NCI-H1105 (cell line): ENCODE measurements at places on chromosomes 7 and 10.

DNA sequence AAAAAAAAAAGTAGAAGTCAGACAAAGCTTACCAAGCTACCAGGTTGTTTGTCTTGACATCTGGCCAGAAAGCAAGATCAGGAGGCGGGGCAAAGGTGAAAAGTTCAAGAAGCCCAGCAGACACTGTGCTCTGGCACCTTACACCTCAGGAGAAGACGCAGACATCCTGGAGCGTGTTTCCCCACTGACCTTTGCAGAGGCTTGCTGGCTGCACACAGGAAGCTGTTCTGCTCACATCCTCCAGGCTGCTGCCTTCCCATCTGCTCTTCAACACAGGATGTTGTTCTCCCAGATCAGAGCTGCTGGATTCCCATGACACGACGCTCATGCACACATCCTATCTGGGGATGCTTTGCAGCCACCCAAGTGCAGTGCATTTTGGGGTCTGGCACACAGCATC lies 174.4 kb upstream of the KIAA1217 start:
- DNase-seq, result no peak

DNA sequence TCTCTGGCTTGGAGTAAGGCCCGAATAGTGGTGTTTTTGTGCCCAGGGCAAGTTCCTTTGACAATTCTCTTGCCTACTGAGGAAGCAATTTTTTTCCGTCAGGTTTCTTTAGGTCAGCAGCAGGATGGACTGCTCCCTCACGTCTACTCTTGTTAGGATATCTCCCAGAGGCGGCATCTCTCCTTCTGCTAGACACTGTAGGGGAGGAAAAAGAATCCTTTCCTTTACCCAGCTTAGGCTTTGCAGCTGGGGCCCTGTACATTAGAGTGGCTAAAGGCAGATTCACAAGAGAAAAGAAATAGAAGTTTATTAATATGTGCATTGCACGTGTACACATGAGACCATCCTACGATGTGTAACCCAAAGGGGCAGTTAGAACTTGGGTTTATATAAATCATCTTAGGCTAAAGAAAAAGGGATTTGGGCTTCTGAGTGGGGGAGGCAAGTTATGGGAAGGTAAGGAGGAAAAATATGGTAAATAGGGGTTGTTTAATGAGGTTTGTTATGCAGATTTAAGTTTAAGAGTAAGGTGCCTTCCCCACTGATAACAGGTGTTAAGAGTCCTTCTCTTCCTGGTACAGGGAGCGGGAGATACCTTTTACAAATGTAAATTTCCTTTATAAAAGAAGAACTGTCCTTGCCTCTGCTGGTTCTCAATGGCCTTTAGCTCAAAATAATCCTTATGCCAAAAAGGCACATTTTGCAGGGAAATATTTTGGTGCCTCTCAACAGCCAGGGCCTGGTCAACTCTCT lies 156.4 kb downstream of the AOAH start:
- DNase-seq, result no peak

DNA sequence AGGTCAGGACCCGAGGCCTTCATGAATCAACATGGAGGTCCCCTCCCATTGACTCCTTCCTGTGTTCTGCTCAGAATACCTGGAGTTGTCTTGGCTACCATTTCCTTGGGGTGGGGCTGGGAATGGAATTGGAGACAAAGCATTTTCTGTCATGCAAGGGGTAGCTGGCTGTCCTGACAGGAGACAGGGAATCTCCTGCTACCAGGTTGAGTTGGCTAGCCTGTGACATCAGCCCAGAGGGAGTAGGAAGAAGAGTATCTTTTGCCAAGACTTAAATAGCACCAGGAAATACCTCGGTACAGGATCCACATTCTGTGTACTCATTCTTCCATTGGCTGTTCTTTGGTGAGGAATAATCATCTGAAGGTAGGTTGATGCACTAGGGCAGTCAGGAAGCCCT lies 4.9 kb downstream of the ZDHHC16 start:
- DNase-seq, result no peak

GRCh38 chr10:89414879-89415821 lies 782 bp downstream of the IFIT5 start:
- no peak for DNase-seq

- DNase-seq, result no peak
These were observed 95.2 kb upstream of the EGR2 start for GRCh38 chr10:62911210-62911963.

DNA sequence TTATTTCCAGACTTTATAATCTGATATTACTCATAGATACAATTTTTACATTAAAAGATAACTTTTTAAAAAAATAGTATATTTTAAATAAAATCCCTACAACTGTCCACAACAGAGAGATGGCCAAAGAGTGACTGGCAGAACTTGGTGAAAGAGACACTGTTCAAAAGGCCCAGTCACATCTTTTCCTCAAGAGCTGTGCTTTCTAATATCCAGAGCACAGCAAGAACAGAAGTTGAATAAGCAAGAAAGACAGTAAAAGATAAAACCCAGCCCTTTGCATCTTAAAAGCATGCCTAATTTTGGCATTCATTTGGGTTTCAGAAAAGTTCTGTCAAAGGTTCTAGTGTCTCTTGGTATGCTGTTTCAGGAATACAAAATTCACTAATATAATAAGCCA lies 6.9 kb downstream of the WASL start:
- no peak for DNase-seq

- no peak for DNase-seq
These were observed 48.8 kb upstream of the CARD11 start for GRCh38 chr7:3092468-3092867.

GRCh38 chr10:43415544-43415943 lies 6.6 kb upstream of the HNRNPF start:
- DNase-seq, result no peak

DNA sequence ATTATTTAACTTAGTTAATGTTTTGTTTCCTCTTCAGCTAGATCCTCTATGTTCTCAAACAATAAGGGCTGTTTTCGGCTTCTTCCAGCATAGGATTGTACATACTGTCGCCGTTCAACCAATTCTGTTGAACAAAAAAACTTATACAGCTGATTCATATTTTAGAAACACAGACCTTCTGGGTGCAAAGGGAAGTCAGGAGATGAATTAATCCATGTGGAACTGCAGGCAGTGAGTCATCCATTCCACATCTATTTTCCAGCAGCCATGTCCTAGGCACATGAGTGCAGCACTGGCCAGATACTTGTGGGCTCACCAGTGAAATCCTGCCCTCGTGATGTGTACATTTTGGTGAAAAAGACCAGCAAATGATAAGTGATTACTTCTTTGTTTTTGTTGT lies 163.2 kb downstream of the JAZF1 start:
- no peak for DNase-seq

- no peak for DNase-seq
These were observed 1.6 kb downstream of the C1GALT1 start for GRCh38 chr7:7183838-7184463.

DNA sequence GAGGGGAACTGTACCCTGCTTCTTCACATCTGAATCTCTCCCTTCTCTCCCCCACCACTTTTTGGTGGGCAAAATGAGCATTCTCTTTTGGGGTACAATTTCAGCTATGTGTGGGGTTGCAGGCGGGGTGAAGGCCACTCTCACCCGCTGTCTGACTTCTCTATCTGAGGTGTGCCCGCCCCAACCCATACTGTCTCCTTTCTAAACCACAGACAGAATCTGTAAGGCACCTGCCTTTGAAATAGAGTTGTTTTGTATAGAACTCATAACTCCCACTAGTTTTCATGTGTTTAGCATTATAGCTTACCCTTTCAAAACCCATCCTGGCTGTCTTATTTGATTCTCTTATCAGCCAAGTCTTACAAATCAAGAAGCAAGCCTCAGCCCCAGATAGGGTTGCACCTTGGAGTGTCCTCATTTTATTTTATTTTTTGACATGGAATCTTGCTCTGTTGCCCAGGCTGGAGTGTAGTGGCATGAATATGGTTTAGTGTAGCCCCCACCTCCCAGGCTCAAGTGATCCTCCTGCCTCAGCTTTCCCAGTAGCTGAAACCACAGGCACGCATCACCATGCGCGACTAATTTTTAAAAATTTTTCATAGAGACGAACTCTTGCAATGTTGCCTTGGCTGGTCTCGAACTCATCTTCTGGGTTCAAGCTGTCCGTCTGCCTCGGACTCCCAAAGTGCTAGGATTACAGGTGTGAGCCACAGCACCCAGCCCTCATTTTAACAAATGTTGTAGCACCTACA lies 11.9 kb downstream of the TSPAN14 start:
- no peak for DNase-seq

GRCh38 chr10:133027482-133027881 lies 60.2 kb upstream of the ADGRA1 start:
- DNase-seq, result no peak

- DNase-seq, result no peak
These were observed 642 bp upstream of the PRKG1 start for GRCh38 chr10:51073453-51074237.

DNA sequence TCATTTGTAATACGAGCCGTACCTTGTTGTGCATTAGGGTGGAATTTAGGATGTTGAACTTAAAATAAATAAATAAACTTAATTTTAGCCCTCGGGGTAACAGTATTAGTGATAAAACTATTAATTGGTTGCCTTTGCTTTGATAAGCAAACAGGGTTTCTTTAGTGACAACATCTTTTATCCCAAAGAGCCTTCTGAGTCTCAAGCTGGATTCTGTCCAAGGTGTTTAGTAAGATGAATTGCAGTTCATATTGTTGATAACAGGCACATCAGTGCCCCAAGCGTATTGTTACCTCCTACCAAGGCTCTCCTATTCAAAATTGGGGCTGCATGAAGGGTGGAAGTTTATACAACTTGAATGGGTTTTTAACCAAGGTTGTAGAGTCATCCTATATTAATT lies 144.4 kb upstream of the CELF2 start:
- DNase-seq, result no peak

- DNase-seq, result no peak
These were observed 631.7 kb upstream of the MGMT start for GRCh38 chr10:128835361-128835760.

DNA sequence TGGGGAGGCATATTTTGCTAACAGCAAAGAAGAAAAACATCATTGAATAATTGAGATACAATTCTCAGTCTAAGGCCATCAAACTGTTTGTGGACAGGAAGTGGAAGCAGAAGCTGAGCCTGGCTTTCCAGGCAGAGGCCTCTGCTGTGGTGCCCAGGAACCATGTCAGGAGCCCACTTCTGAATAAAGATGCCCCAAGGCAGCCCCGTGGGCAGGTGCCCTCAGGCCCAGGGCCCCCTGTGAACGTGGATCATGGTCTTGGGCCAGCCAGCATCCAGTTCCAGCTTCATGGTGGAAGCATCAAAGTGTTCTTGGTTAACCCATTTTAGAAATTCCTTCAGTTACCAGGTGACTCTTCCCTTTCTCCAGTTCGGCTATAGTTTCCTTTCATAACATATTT lies 346.8 kb downstream of the PTPRN2 start:
- no peak for DNase-seq
